ENCODE measurements at places on chromosomes 7 and 10.

DNA sequence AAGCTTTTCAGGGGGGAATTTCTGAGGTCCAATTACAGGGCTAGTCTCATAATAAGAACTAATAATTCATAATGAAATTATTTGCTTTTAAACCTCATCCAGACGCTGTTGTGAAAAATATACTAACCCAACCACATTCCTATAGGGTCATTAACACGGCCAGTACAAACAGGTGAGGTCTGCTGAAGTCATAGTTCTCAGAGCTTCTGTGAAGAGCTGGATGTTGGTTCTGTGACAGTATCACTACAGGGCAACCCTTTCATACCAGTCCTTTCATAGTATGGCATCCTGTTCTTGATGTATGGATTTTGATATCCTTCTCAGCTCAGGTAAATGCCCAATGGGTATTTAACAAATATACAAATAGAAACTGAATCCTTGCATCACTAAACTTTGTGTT is 62.3 kb upstream of the FAM133B start:
- no peak for ATAC-seq

DNA sequence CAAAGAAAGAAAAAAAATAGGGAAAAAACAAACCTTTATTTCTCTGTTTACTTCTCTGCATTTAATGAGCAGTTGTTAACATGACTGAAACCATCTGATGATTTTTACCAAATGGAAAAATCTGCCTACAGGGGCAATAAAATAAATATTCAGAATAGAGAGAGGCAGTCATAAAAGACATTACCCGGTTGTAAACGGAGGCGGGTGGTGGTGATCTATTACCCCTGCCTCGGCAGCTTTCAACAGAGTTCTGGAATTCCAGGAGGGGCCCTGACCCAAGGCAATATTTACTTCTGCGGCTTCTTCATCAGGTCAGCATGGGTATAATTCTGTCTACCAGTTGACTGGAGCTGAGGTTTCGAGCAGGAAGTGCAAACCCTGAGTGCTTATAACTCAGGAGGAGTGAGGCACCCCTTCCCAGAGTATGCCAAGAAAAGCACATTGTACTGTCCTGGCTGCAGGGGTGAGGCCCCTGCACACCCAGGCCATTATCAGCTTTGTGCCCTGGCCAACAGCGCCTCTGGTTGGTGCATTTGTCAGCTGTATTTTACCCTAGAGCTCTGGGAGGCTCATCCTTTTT is 8.2 kb upstream of the CXCL12 start:
- no peak for ATAC-seq

GRCh38 chr7:157946398-157947060 is 609.7 kb downstream of the DNAJB6 start:
- no peak for ATAC-seq

DNA sequence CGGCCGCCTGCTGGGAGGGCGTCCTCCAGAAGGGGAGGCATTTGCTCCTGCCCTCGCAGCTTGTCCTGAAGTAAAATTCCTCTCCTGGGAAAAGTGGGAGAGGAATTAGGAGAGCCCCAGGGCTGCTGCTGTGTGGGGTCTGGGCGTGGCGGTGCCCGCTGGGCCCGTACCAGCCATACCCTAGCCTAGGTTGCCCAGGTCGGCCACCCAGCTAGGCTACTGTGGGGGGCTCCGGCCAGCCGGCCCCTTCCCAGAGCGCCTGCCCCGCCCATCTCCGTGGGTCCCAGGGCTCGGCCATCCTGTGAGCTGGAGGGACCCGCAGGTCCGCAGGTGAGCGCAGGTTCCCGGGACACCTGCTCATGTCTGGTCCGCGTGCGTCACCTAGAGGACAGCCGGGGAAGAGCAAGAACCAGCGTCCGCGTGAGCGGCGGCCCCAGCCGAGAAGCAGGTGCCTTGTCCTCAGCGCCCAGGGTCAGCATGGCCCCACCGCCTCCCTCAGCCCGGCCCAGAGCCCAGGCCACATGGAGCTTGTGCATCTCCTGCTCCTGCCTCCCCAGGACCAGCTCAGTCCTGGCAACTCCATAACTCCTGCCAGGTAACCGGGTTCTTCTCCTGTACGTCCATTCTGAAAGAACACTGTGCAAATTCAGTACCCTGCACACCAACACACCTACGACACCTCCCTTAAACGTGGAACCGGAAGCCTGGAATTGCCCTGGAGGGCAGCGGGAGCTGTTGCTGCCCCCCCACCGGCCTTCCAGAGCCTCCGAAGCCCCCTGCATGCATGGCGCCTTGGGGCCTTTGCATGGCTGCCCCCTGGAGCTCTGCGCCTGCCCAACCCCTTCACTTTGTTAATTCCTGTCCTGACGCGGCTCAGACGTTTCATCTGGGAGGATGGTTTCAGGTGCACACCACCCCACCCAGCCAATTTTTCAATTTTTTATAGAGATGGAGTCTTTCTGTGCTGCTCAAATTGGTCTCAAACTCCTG is 22.8 kb upstream of the FOXL3 start:
- ATAC-seq = peak; percentile 69

- ATAC-seq = peak; percentile 18
Measured at GRCh38 chr10:77497748-77498147, 139.9 kb downstream of the KCNMA1 start.

DNA sequence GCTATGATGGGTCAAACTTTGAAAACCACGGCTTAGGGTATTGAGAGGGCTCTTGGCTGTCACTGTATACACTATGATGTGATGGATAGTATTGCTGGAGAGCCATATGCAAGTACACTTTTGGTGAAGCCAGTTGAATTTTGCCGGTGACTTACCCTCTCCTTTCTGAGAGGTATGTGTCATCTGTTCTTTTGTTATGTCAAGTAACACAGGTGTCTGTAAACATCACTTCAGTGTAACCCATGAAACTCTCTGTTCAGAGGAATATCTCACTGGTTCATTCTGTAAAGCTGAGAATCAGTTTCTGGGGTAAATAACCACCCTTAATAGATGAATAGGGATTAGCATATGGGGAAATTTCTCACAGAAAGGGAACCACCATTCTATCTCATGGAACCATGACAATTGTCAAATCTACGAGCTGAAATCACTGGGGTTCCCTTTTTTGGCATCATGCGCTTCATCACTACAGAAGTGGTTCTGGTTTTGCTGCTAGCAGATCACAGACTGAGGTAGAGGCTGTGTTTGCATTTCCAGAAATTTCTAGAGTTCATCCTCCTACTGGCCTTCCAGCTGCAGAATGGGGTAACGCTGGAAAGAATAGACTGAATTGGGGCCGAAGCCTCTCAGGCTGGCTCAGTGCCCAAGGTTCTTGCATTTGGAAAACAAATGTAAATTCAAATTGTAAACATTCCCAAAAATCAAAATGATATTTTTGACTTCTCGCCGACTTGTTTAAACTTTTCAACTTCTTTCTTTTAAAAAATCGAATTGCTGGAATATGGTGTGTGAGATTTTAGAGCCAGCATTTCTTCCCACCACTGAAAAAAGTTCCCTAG is 83.3 kb upstream of the CREB5 start:
- ATAC-seq = no peak

GRCh38 chr10:63515002-63515763 is 6.0 kb upstream of the REEP3 start:
- ATAC-seq = no peak

- no peak for ATAC-seq
Measured at GRCh38 chr7:30430276-30430675, 48.3 kb downstream of the NOD1 start.

DNA sequence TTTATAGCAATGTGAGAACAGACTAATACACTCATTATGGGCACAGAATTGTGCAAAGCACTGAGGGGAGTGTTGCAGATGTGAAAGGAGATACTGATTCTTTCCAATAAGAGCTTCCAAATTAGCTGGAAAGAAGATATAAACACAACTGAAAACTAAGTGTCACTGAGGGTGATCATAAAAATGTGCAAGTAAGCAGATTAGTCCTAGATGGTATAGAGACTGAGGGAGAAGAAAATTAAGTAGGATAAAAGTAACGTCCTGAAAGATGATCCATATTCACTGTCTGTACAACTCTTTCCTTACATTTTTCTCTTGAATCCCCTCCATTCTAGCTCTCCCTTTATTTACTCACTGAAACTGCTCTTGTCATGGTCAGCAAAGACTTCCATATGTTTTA is 11.2 kb upstream of the NXPH1 start:
- ATAC-seq = no peak

- no peak for ATAC-seq
Measured at GRCh38 chr7:25720427-25720826, 431.6 kb upstream of the NFE2L3 start.

GRCh38 chr7:71254751-71255150 is 122.8 kb downstream of the GALNT17 start:
- ATAC-seq = no peak

GRCh38 chr7:87506246-87507180 is 31.0 kb upstream of the ABCB4 start:
- ATAC-seq = peak; percentile 62

DNA sequence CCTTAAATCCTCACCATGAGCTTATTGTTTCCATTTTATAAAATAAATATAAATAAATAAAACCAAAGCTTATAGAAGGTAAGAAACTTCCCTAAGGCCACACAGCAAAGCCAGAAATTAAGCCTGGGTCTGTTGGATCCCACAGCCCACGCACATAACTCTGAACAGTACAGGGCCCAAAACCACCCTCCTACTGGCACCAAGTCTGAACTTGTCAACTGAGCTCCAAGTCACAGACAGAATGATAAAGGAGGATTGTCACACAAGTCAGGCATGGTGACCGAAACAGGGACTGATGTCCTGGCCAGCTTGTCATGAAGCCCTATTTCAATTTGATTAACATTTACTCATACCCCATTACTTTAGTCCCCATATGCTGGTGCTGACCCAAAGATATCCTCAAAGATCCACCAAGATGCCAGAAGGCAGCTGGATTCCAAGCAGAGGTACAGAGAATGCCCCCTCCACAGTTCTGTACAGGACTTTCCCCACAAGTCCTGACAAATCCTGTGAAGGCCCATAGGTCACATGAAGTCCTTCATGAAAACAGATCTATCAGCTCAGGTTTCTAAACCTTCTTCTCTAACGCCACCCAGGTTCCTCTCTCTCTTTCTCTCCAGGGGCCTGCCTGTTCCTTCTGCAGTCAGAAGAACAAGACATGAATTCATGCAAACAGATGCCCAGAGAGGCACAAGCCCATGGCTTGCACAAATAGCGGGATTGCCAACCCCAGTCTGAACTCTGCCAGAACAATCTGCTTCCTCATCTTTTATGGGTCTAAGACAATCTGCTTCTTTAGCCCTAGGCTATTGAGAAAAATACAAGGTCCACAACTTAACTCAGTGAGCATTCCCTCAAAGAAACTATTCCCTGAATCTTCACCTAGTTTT is 60.9 kb downstream of the GLI3 start:
- ATAC-seq = no peak

DNA sequence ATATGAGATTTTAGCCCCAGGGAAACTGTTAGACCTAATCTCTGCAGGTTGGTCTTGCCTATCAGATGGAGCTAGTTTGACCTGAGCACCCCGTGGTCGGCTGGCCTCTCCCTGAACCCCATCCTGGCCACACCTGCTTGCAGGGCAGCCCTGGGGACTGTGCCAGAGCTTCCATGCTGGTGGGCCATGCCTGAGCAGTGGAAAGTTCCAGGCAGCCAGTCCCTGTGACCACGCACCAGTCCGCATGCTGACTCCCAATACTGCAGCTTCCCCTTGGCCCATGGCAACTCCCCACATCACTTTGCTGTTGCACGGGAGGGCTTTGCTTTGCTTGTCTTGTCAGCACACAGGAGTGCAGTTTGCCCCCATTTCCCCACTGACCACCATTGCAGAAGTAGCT is 427.8 kb upstream of the SEMA3D start:
- no peak for ATAC-seq

GRCh38 chr7:99035723-99036545 is 108.0 kb downstream of the SMURF1 start:
- ATAC-seq = no peak

GRCh38 chr7:620056-620455 is 100.4 kb upstream of the PDGFA start:
- no peak for ATAC-seq

DNA sequence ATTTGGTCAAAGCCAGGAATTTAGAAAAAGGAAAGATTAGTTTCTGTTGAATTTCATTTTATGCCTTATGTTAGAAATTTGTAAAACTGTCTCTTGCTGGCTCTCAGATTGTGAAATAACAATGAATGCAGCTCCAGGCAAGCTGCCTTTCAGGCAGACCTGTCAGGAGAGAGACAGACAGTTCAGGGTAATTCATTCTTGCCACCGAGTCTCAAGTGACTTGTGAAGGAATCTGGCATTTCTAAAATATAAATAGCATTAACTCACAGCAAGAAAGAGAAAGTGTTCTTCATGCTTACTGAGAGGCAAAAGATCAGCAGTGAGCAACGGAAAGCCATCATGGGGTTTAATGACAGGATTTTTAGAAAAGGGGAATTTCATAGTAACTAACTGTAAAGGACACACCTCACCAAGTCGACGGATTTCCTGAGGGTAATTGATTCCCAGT is 442.3 kb upstream of the AKR1E2 start:
- peak; percentile 35 for ATAC-seq

- no peak for ATAC-seq
Measured at GRCh38 chr10:67036808-67037207, 111.0 kb downstream of the LRRTM3 start.

DNA sequence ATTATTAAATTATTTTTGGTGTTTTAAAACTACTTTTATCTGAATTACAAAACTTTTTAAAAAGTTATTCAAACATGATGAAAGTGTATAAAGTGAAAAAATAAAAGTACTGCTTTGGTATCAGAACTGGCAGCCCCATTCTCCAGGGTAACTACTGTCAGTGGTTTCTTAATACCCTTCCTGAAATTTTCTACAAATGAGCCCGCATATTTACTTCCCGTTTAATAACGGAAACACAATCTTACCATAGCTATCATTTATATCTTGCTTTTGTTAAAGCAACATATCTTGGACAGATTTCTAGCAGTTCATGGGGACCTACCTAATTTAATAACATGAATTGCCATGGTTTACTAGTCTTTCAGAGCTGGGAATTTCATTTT is 249.9 kb downstream of the RNLS start:
- no peak for ATAC-seq

- ATAC-seq = no peak
Measured at GRCh38 chr7:1262441-1262840, 29.8 kb downstream of the UNCX start.

GRCh38 chr10:3497581-3497980 is 287.4 kb downstream of the KLF6 start:
- no peak for ATAC-seq

DNA sequence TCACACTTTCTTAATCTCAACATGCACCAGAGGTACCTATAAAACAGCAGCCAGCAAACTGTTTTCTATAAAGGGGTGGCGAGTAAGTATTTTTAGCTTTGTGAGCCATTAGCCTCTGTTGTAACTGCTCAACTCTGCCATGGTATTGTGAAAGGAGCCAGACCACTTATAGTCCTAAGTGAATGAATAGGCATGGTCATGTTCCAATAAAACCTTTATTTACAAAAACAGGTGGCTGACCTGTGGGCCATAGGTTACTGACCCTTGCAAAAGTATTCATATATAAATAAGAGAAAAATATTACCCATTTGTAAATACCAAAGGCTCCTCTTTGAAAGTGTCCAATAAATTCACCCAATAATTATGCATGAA is 50.3 kb downstream of the ICA1 start:
- ATAC-seq = no peak

GRCh38 chr7:75038508-75038907 is 35.1 kb downstream of the RCC1L start:
- peak; percentile 49 for ATAC-seq
